ENCODE measurements at places on chromosomes 7 and 10.

DNA sequence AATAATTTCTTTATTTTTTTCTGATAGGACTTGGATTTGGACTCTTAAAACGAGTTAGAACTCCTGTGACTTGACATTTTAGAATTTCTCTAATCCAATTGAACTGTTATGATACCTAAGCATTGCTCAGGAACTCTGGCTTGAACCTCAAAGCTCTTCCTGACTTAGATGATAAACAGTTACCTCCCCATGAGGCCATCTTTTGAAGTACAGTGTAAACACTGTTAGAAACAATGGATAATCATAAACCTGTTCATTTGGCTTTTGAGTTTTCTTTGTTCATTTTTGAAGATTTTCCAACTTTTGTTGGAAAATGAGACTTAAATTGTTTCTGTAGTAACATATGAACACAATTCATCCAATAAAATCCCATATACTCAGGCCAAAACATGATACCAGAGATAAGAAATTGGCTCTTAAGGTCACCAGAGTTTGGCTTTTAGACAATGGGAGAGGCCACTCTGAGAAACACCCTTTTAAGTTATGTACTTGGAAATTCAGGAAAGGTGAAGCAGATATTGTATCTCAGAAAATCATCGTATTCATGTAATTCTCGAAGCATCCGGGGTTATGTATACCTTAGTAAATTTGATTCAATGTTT lies 59.6 kb downstream of the RUNDC3B start:
- no peak for DNase-seq

DNA sequence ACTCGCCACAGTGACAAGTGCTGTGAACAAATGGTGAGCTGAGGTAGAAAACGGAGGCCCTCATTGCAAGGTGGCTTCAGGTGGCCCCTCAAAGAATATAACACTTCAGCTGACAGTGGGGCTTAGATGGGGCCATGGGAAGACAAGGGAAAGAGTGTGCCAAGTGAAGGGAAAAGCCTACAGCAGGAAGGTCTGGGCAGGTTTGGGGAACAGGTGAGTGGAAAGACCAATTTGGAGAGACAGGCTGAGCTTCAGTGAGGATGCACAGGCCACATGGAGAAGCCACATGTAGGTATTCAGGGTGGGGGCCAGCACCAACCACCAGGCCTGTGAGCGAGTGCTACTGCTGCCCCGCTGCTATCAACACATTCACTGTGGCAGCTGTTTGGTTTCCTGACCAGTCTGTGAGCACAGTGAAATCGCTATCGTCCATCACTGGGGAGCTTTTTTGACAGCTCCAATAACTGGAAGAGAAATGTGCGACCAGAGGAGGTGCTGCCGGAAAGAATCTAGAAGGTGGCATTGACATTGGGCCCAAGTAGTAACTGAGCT lies 3.4 kb downstream of the POLD2 start:
- no peak for DNase-seq

GRCh38 chr7:81801532-81801931 lies 31.7 kb upstream of the HGF start:
- DNase-seq = no peak

GRCh38 chr7:87213811-87214210 lies 5.7 kb downstream of the TMEM243 start:
- DNase-seq = peak; percentile 75

- no peak for DNase-seq
These were observed 18.7 kb downstream of the MYO1G start for GRCh38 chr7:44960011-44960580.

DNA sequence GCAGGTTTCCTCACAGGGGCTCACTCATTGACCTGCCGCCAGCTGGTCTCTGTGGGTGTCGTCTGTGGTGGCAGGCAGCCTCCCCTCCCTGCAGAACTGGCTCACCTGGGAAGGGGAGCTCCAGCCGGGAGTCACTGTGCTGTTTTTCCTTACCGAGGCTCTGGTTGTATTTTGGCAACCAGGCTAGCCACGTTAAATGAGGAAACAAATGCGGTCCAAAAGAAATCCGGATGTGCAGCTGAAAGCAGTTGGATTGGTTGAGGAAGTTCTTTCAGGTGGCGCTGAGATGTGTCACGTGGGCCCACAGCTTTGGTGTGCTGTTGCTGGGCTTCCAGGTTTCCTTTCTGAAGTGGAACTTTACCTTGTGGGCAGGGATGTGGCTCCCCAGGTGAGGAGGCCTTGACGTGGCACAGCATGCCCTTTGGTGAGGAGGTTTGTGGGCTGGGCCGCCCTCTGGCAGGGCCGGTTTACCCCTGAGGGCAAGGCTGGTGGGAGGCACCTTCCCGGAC lies 14.2 kb downstream of the MTURN start:
- no peak for DNase-seq

- DNase-seq = peak; percentile 81
These were observed 1.4 kb downstream of the MAGI2 start for GRCh38 chr7:79452032-79452494.
